ENCODE measurements at places on chromosomes 16 and 17. TPM values are rescaled to one million over a fixed set of nuclear protein-coding genes. Genes with fewer than 3 reads are reported as not detected.

DNA sequence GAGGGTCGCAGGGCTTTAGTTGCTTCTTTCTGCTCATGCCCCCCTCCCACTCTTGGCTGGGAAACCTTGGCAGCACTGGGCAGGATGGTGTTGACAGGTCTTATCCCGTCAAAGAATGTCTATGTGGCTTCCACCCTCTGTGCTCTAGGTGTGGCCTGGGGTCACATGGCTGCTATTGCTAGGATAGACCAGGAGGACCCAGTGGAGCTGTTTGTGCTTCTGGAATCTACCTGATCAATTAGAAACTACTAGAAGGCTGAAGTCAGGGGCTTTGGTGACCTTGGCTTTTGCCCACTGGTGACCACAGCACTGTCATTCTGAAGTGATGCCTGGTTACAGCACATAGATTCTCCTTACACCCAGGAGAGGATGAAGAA is 105.8 kb downstream of the CMIP start:
- DNase-seq: peak; percentile 25
- H3K4me1 ChIP-seq: peaks cover 50% of the 10 kb centered on the region
- no peak overlapping the region for H3K27ac ChIP-seq
- no peaks in the 10 kb centered on the region for H3K27me3 ChIP-seq
- no peaks in the 10 kb centered on the region for H3K36me3 ChIP-seq

- H3K27ac ChIP-seq: peak within 1 kb of the TSS; percentile 86
- H3K36me3 ChIP-seq: no peaks in the 10 kb centered on the region
- H3K4me3 ChIP-seq: peak within 1 kb of the TSS; percentile 75
- peaks cover 83% of the 10 kb centered on the region for H3K4me1 ChIP-seq
- H3K27me3 ChIP-seq: no peaks in the 10 kb centered on the region
- DNase-seq: peak; percentile 92
These were observed at the start of gene MVP for GRCh38 chr16:29820271-29820701. TSS of gene MVP (plus strand) at chr16:29820462. CDS start at chr16:29830550, 10,088 bp downstream.

DNA sequence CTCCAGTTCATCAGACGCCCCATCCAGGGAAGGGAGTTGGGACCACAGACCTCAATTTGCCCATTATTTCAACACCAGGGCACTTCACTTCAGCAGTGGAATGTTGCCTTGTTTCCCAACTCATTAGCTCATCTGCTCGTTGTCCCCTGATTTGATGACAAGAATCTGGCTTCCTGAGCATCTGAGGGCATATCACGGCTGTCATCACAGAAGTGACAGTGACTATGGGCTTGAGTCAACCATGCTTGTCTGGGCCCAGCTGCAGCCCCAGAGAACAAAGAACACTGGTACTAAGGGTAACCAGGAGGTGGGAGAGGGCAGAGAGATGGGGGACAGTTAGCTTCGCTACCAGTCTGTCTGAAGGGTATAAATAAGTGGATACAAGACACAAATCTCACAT is 266.0 kb upstream of the SDK2 start:
- H3K4me1 ChIP-seq: no peaks in the 10 kb centered on the region
- H3K27me3 ChIP-seq: no peaks in the 10 kb centered on the region
- H3K4me3 ChIP-seq: no peak overlapping the region
- H3K36me3 ChIP-seq: no peaks in the 10 kb centered on the region
- H3K27ac ChIP-seq: no peak overlapping the region
- no peak for DNase-seq

GRCh38 chr16:84414789-84415326 is 46.5 kb downstream of the ATP2C2 start:
- no peaks in the 10 kb centered on the region for H3K27me3 ChIP-seq
- H3K4me1 ChIP-seq: peaks cover 20% of the 10 kb centered on the region
- H3K27ac ChIP-seq: no peak overlapping the region
- peaks cover 10% of the 10 kb centered on the region for H3K36me3 ChIP-seq

The RPL19 gene
- total RNA-seq: 3,715 TPM

DNA sequence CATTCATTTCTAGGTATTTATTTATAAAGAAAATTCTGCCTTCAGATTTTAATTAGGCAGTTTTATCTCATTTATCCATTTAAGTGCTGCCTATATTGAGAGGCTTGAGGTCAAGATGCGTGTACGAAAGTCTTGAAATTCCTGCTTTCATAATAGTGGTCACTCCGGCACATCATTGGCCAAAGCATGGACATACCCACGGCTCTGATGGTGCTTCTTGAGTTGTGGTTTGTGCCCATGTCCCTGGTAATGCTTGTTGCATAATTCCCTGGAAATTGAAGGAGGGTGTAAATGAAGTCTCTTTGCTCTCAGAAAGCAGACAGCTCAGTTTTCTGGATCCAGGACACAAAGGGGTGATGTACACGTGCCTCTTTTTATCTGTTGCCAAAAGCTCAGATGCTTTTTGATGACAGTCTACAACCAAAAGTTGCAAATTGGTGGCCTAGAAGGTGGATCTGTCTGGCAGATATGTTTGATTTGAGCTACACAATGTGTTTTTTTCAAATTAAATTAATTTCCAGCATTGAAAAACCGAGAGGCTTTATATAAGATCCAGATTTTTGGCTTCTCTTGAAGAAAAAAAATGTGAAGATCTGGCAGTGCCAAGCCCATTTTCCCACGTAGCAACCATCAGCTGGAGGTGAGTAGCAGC is 94.4 kb downstream of the SHISA9 start:
- H3K4me1 ChIP-seq: no peaks in the 10 kb centered on the region
- no peaks in the 10 kb centered on the region for H3K36me3 ChIP-seq
- DNase-seq: no peak
- no peak overlapping the region for H3K4me3 ChIP-seq
- H3K27ac ChIP-seq: no peak overlapping the region

DNA sequence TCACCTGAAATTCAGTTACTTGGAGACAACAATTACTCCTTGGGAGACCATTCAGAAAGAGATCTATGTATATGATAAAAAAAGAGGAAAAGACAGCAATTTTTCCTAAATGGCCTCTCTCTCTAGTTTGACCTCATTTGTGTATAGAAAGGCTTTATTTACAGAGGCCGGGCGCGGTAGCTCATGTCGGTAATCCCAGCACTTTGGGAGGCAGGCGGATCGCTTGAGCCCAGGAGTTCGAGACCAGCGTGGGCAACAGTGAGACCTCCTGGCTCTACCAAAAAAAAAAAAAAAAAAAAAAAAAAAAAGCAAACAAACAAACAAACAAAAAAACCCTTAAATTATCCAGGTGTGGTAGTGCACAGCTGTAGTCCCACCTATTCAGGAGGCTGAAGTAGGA is 20.7 kb downstream of the GRB2 start:
- DNase-seq: no peak
- H3K4me3 ChIP-seq: no peak overlapping the region
- no peaks in the 10 kb centered on the region for H3K27me3 ChIP-seq
- no peak overlapping the region for H3K27ac ChIP-seq

- no peaks in the 10 kb centered on the region for H3K36me3 ChIP-seq
- DNase-seq: no peak
- H3K27ac ChIP-seq: peak overlapping the region; percentile 10
- H3K4me3 ChIP-seq: no peak overlapping the region
These were observed 52.3 kb downstream of the MSI2 start for GRCh38 chr17:57308543-57309186.

The NOL3 gene
- 14.2 TPM for total RNA-seq

- H3K4me1 ChIP-seq: no peaks in the 10 kb centered on the region
- no peak overlapping the region for H3K4me3 ChIP-seq
- no peak for DNase-seq
- H3K27me3 ChIP-seq: peaks cover 18% of the 10 kb centered on the region
These were observed 93.4 kb upstream of the CDH5 start for GRCh38 chr16:66273053-66273452.

DNA sequence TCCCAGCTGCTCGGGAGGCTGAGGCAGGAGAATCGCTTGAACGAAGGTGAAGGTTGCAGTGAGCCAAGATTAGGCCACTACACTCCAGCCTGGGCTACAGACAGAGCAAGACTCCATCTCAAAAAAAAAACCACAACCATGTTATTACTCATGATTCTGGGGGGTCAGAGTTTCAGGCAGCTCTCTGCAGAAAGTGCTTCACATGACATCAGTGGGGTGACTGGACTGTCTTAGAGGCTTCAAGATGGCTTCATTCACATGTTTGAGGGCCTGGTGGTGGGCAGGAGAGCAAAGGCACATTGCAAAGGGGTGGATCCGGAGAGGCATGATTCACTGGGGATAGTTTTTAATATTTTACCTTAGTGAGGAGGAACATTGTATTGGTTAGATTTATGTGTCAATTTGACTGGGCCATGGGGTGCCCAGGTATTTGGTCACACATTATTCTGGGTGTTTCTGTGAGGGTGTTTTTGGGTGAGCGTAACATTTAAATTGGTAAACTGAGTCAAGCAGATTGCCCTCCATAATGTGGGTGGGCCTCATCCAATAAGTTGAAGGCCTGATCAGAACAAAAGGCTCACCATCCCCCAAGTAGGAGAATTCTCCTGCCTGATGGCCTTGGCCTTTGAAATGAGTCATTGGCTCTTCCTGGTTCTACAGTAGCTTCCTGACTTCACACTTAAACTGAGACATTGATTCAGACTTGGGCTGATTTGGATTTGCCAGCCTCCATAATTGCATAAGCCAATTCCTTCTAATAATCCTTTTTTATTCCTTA is 109.8 kb downstream of the GOSR1 start:
- H3K36me3 ChIP-seq: no peaks in the 10 kb centered on the region
- no peaks in the 10 kb centered on the region for H3K27me3 ChIP-seq
- DNase-seq: no peak
- no peak overlapping the region for H3K27ac ChIP-seq

GRCh38 chr16:56944954-56945839 is 13.3 kb downstream of the HERPUD1 start:
- no peak overlapping the region for H3K4me3 ChIP-seq
- H3K36me3 ChIP-seq: peaks cover 66% of the 10 kb centered on the region
- H3K4me1 ChIP-seq: peaks cover 31% of the 10 kb centered on the region
- DNase-seq: no peak

The TMC8 gene
- total RNA-seq: 116 TPM

DNA sequence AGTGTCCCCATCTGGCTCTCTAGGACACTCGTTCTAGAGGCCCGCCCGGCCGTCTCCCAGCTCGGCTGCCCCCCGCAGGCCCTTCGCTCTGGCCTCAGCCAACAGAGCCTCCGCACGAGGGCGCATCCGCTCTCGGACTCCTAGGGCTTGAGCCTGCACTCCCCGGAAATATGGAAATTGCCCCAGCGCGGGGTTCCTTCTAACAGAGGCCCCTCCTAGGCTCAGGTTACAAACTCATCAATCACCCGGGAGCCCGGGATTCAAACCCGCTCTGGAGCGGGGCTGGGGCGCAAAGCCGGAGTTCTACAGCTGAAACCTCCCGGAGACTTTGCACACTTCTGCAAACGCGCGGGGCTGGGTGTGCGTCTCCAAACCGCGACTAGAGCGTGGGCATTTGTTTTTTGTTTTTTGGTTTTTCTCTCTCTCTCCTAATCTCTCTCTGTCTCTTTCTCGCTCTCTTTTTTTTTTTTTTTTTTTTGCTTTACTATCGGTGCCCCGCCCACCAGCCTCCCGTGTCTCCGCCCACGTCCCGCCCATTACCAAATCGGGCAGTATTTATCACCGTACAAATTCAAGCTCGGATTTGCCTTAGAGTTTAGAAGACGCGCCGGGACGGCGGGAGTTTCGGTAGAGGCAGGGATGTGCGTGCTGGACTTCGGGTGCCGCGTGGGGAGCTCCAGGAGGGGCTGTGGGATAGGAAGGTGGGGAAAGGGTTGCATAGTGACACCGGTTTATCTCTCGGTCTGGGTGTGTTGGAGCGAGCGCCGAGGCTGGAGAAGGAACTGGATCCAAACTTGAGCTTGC is 2.4 kb upstream of the FOXL1 start:
- H3K36me3 ChIP-seq: no peaks in the 10 kb centered on the region
- H3K4me1 ChIP-seq: peaks cover 13% of the 10 kb centered on the region
- peaks cover 79% of the 10 kb centered on the region for H3K27me3 ChIP-seq
- peak; percentile 80 for DNase-seq
- no peak overlapping the region for H3K27ac ChIP-seq
